ENCODE measurements at places on chromosomes 4 and X. TPM values are rescaled to one million over a fixed set of nuclear protein-coding genes. Genes with fewer than 3 reads are reported as not detected.

Gene USO1
- total RNA-seq: 63.4 TPM

Gene CCDC110
- not detected for total RNA-seq

Gene OFD1
- 14.7 TPM for total RNA-seq

GRCh38 chrX:39582091-39582490 lies 515.7 kb downstream of the BCOR start:
- peak; percentile 51 for DNase-seq

- no peak for DNase-seq
Measured at GRCh38 chrX:7950865-7951264, 23.7 kb upstream of the PNPLA4 start.

DNA sequence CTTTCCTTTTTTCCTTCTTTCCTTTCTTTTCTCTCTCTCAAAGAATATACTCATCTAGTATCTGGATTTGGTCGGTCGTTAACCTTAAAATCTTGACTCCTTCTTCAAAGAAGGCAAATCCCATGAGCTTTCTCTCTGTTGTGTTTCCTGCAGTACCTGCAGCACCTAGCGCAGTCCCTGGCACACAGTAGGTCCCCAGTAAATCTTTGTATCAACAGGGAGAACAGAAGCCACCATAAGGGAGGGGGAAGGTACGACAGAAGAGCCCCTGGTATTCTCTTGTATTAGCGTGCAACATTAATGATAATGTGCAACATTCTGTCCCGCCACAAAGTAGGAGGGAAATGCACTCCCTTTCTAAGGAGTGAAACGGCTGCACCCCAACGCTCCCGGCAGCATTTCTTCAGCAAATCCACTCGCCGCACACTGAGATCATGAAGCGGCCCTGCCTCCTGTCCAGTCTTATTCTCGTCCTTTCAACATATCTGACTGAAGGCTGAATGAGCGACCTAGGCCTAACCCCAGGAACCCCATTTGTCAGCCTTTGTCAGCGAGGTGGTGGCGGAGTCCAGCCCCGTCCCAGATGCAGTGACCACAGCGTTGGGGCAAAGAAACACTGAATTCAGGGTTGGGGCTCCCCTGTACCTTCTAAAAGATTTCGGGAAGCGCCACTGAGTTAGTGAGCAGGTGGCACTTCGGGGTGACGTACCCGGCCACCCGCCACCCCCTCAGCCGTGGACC lies 133.7 kb downstream of the AMELX start:
- DNase-seq: no peak

- DNase-seq: no peak
Measured at GRCh38 chrX:129797251-129797906, 17.6 kb downstream of the SASH3 start.

GRCh38 chr4:159224408-159224807 lies 121.5 kb downstream of the RAPGEF2 start:
- no peak for DNase-seq

Gene MYL5
- total RNA-seq: 7.4 TPM

All from H4 (cell line).